ENCODE measurements at places on chromosomes 1 and 21.

GRCh38 chr1:179202161-179202560, 27.3 kb downstream of the ABL2 start:
- DNase-seq = no peak

DNA sequence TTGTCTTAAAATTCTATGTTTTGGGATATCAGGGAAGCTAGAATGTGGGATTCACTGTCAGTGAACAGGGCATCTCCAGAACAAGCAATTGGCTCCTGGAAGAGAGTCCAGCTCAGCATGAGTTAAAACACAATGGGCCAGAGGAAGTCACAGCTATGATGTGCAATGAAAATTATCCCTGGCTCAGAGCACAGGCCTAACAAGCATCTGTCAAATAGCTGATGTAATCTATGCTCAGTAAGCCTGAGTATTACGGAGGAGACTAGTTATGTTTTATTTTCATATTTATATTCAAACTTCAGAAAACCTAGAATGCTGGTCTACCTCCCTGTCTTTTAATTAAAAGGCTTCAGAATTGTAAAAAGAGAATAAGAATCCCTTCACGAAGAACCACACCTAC, 41.6 kb downstream of the PARP1 start:
- no peak for DNase-seq

DNA sequence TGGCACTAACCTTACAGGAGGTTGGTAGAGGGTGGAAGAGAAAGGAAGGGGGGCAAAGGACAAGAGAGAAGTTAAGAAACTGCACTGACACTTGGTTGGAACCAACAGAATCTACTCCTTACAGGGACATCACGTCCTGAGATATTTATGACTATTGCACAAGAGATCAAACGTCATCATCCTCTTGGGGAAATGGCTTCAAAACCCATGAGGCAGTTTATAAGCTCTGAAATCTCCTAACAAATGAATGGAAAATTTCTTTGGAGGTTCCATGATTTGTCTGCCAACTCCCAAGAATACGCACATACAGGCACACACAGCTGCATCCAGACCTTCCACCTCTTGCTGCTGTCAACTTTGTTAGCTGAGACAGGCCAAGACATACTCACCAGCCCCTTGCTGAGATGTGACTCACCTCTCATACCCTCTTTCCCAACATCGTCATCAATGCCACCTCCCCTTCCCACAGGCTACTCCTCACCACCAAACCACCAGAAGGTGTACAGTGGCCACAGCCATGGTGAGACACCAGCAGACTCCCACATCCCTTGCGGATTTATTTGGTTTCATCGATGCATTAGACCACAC, 135.5 kb downstream of the SETD4 start:
- no peak for DNase-seq

GRCh38 chr1:225962440-225962975, 21.5 kb upstream of the LEFTY2 start:
- peak; percentile 46 for DNase-seq
